Osteocyte (in vitro differentiated cells): ENCODE measurements at places on chromosomes 3 and 15. TPM values are rescaled to one million over a fixed set of nuclear protein-coding genes. Genes with fewer than 3 reads are reported as not detected.

Gene CCR3
- total RNA-seq: not detected in 2 replicates

DNA sequence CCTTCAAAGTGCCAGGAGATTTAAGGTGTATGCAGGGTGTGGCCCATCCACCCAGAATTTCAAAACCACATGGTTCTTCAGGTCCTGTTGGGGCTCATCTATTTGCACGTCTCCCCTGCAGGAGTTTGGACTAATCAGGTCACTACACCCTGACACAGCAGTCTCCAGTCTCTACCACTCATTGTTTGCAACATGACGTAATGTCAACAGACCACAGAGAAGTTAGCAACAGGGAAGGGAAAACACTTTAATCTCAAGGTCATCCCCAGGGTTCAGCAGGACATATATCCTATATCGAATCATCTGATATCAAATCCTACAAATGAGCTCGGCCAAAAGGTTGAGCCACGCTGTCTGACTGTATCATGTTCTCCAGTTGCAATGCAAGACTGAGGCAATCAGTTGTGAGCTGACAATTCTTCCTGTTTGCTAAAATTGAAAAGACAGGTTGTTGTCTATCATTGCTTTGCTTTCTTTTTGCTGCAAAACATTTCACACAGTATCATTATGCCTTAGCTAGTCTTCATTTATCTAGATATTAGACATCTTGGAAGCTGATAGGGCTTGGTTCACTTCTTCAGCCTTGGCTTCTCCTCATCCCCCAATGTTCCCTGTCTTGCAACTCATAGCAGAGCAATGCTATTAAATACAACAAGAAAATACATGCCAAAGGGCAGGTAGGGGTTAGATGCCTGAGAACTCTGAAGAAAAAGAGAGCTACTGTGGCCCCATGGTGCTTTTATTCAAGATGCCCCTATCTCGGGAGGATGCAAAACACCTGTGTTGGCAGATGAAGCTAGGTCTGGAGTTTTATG, 13.4 kb upstream of the LEKR1 start:
- no peaks in the 10 kb centered on the region for H3K27me3 ChIP-seq
- H3K4me3 ChIP-seq: no peak overlapping the region
- H3K4me1 ChIP-seq: peaks cover 54% of the 10 kb centered on the region
- peak overlapping the region; percentile 75 for H3K27ac ChIP-seq
- H3K36me3 ChIP-seq: peaks cover 4% of the 10 kb centered on the region

GRCh38 chr3:66182246-66182645, 38.6 kb upstream of the SLC25A26 start:
- no peak overlapping the region for H3K4me3 ChIP-seq
- no peaks in the 10 kb centered on the region for H3K4me1 ChIP-seq
- H3K27me3 ChIP-seq: peaks cover 16% of the 10 kb centered on the region
- DNase-seq: no peak

GRCh38 chr3:88150806-88151205, 1.0 kb downstream of the C3orf38 start:
- H3K4me1 ChIP-seq: peaks cover 25% of the 10 kb centered on the region
- H3K4me3 ChIP-seq: peak overlapping the region; percentile 97
- peaks cover 10% of the 10 kb centered on the region for H3K36me3 ChIP-seq
- H3K27ac ChIP-seq: peak overlapping the region; percentile 97
- H3K27me3 ChIP-seq: no peaks in the 10 kb centered on the region

DNA sequence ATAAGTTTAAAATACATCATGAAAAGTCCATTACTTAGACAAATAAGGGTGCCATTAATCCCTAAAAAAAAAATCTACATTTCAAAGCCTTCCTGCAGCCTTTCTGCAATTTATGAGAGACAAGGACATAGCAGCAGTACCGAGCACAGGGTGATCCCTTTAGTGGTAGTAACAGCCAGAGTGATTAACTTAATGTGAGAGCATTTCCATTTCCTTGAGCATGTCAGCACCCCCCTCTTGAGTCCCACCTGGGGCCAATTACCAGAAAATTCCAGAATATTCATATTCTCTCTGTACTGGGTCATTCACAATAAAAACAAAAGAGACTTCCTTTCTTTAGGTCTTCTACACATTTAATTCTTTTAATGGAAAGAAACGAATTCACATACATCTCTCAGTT, 546.9 kb upstream of the CCDC54 start:
- peaks cover 17% of the 10 kb centered on the region for H3K36me3 ChIP-seq
- H3K4me1 ChIP-seq: peaks cover 40% of the 10 kb centered on the region
- H3K4me3 ChIP-seq: no peak overlapping the region
- no peaks in the 10 kb centered on the region for H3K27me3 ChIP-seq
- no peak for DNase-seq
- H3K27ac ChIP-seq: no peak overlapping the region

GRCh38 chr3:40923651-40924050, 275.7 kb upstream of the CTNNB1 start:
- no peak overlapping the region for H3K4me3 ChIP-seq
- no peaks in the 10 kb centered on the region for H3K36me3 ChIP-seq
- H3K27ac ChIP-seq: no peak overlapping the region
- DNase-seq: no peak
- no peaks in the 10 kb centered on the region for H3K4me1 ChIP-seq

GRCh38 chr3:10337323-10338163, 16.6 kb upstream of the SEC13 start:
- peaks cover 16% of the 10 kb centered on the region for H3K27me3 ChIP-seq
- H3K27ac ChIP-seq: no peak overlapping the region
- DNase-seq: no peak
- peaks cover 4% of the 10 kb centered on the region for H3K4me1 ChIP-seq
- H3K36me3 ChIP-seq: no peaks in the 10 kb centered on the region
- H3K4me3 ChIP-seq: no peak overlapping the region

DNA sequence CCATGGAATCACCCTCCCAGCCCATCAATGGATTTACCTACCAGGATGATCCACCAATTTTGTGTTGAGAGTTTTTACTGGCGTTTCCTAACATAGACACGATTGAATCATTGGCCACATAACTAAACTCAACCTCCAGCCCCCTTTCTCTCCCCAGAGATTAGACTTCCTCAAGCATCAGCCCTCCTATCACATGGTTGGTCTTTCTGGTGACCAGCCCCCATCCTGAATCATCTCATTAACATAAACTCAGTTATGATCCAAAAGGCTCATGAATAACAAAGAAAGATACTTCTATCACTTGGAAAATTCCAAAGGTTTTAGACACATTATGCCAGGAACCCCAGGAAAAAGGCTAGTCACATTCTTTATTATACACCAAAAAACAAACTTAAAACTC, 21.2 kb downstream of the PRKAR2A start:
- DNase-seq: peak; percentile 54
- no peaks in the 10 kb centered on the region for H3K27me3 ChIP-seq
- peak overlapping the region; percentile 77 for H3K27ac ChIP-seq

DNA sequence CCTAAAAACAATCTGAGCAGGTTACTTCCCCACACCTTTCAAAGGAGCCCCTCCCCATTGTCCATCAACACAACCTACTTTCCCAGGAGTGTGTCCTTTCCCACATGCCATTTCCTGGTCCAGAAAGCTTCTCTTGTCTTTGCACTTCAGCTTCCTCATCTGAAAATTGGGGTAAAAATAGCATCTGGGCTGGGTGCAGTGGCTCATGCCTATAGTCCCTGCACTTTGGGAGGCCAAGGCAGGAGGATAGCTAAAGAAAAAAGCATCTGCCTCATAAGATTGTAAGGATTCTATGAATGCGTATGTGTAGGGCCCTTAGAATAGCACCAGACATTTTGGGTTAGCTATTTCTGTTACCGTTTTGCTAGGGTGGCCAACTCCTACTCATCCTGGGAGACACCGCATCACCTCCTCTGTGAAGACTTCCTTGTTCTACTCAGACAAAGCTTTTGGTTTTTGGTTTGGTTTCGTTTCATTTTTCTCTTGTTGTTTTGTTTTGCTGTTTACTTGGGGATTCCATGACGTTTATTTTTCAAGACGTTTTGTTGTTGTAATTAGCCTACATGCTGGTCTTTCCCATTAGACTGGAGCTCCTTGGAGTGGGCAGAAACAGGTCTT, 224.4 kb upstream of the TLE3 start:
- H3K4me1 ChIP-seq: peaks cover 26% of the 10 kb centered on the region
- H3K4me3 ChIP-seq: no peak overlapping the region
- no peaks in the 10 kb centered on the region for H3K36me3 ChIP-seq
- DNase-seq: peak; percentile 27
- H3K27ac ChIP-seq: no peak overlapping the region

DNA sequence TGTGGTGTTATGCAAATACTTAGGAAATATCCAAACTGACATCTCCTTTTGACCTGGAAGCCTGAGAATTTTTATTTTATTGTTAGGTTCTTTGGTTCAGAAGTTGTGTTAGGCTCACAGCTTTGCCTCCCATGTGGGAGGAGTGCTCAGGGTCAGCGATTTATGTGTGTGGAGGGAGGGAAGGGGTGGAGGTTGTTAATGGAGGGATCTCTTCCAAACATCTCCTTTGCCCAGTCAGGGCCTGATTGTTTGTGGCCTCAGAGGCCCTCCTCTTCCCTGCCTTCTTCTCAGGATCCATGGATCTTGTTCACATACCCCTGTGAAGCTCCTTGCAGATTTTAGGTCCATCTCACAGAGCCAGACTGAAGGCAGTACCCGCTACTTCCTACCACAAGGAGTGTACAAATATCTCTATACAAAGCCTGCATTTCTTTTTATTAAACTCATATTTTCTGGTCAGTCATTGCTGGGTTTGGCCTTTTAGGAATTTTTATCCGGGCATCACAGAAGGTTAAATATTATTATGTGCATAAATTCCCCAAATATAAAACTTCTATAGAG, 40.3 kb downstream of the BBX start:
- DNase-seq: no peak
- H3K4me3 ChIP-seq: no peak overlapping the region
- H3K4me1 ChIP-seq: peaks cover 24% of the 10 kb centered on the region
- peaks cover 2% of the 10 kb centered on the region for H3K36me3 ChIP-seq
- no peaks in the 10 kb centered on the region for H3K27me3 ChIP-seq
